ENCODE measurements at places on chromosomes 11 and 22.

- DNase-seq, result no peak
These were observed 112.0 kb downstream of the ARL14EP start for GRCh38 chr11:30434901-30435300.

GRCh38 chr11:34165786-34166555 lies 60.5 kb downstream of the NAT10 start:
- DNase-seq, result no peak

DNA sequence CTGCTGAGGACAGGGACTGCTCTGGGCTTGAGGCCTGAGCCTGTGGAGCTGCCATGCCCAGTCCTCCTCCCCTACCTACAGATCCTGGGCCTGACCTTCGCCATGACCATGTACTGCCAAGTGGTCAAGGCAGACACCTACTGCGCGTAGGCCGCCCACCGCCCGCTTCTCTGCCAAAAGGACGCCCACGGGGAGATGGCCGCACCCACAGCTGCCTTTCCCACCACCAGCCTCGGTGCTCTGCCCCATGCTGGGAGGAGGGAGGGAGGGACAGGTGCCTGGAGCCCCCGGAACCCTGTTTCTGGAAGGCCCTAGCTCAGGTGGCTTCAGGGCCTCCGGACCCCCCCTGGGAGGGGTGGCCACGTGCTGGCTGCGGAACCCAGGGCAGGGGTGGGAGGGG lies 23.8 kb downstream of the TSPAN4 start:
- no peak for DNase-seq

DNA sequence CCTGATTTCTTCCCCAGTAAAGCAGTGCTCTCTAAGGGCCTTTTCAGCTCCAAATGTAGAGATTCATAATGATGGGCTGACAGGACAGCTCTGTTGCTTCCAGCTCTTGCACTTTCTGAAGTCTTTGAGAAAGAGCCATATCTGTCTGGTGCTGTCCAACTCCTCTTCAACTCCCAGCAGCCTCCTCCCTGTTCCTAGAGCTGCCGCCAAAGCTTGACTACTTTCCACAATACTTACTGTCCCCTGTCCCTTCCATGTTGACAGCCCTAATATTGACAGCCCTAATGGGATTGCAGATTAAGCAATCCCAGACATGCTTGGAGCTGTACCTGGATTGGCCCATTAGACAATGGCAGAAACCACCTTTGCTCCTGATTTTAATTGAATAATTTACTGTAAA lies 29.6 kb downstream of the INSC start:
- no peak for DNase-seq

DNA sequence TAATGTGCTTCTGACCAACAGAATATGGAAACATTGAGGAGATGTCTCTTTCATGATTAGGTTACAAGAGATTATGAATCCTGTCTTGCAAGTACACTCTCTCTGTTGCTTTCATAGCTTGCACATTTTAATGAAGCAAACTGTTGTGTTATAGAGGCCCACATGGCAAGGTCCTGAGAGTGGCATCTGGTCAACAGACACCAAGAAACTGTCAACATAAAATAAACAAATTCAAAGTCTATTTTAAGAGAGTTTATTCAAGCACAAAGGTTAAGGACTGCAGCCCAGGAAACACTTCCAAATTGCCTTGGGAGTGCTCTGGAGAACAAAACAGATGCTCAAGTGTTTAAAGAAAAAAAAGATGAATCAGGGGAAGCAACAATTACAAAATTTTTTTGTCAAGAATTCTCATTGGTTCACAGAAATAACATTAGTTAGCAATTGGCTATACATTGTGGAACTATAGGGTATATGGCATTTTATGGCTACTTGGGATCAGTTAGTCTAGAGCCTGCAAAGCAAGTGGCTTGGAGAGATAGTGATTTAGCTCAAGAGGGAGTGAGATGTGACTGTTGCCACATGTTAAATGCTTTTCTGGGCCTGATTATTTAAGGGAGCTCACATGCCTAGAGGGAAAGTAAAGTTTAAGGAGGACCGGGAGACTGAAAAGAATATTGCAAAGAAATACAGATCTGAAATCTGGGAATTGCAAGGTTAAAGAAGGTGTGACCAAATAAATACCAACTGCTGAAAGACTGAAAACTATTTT lies 54.6 kb downstream of the CTSC start:
- no peak for DNase-seq

DNA sequence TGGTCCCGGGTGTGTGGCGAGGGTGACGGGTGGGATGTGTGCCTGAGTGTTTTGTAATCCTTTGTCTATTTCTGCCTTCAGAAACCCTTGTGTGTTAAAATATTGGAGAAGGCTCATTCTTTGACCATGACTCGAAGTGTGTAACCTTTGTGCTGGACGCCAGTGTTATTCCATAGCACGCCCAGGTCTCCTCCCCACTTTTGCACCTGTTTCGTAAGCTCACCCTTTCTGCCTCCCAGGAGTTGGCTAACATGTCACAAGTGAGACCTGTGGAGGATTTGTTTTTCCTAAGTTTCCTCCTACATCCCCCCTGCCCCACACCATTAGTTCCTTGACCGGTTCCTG lies 382 bp downstream of the C11orf54 start:
- DNase-seq, result peak; percentile 29

GRCh38 chr11:19872512-19873145 lies 160.0 kb downstream of the NAV2 start:
- DNase-seq, result no peak
